ENCODE measurements at places on chromosomes 5 and 9.

DNA sequence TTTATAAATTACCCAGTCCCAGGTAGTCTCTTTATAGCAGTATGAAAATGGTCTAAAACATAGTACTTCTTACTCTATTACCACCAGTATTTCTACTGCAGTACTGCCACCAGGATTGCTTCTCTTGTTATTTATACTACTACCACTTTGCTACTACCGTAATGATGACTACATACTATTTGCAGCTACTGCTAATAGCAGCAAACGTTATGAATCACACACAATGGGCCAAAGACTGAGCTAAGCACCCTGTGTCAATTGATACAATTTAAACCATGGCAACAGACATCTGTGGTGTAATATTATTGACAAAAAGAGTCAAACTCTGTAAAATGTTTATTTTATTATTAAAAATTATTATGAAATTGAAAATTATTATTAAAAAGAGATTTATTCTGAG lies 15.3 kb upstream of the KIF12 start:
- DNase-seq = no peak

GRCh38 chr5:61657686-61658085 lies 325.6 kb downstream of the ZSWIM6 start:
- DNase-seq = no peak

DNA sequence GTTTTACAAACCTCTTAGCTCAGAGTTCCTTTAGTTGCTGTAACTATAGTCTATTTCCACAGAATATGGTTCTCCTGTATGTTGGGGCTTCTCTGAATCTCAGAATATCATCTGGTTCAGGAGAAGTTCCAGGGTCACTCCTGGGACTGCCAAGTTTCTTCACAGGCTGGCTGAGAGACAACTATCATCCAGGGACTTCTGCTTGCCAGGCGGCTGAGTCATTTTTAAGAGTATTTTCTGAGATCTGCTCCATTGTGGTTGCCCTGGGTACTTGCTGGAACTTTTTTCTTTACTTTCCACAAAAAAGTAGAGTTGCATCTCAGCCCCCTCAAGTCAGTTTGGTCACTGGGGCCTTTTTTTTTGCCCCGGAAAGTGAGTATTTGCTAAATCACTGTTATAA lies 566.5 kb downstream of the LRRC70 start:
- DNase-seq = no peak

- DNase-seq = no peak
These were observed 186.7 kb downstream of the PARP8 start for GRCh38 chr5:50853151-50853550.

DNA sequence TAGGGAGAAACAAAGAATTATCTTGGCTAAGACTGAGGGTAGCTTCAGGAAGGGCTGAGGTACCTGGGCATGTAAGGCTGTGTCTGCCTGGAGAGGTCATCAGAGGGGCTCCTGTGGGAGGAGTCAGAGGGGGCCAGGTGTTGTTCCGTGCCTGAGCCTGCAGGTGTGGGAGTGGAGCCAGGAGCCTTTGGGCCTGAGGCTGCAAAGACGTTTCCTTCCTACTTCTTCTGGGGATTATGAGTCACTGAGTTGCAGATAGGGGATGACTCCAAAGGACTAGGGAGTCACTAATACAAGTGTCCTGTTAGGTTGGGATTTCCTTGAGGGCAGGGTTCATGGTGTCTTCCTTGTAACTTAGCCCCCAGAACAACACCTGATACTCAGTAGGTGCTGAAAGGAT lies 391.1 kb downstream of the ARHGEF28 start:
- no peak for DNase-seq
